ENCODE measurements at places on chromosomes 1 and 21.
A peak's percentile ranks its signal among the peaks of the same experiment; 100 is the strongest.

- no peak for DNase-seq
Observed at GRCh38 chr1:35559317-35559944, 1.8 kb downstream of the NCDN start.

DNA sequence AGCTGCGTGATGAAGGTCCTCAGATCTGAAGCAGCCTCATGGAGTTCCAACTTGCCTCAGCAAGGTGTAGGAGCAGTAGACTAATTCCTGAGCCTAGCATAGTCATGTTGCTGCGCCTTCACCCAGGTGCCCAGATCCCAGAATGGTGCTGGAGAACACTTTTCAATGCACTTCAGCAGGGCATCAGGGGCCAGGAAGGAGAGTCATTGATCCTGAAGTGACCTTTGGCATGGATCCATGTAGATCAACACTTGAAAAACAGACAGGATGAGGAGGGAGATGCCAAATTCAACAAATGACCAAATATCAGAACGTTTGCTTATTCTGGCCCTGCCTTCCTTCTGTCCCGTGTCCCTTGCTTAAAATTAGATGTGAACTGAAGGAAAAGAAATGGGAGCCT, 91.9 kb downstream of the LEPR start:
- DNase-seq = no peak

- no peak for DNase-seq
Observed at GRCh38 chr1:91901231-91901630, 15.3 kb upstream of the TGFBR3 start.

- no peak for DNase-seq
Observed at GRCh38 chr1:22607154-22607553, 29.3 kb upstream of the C1QA start.

DNA sequence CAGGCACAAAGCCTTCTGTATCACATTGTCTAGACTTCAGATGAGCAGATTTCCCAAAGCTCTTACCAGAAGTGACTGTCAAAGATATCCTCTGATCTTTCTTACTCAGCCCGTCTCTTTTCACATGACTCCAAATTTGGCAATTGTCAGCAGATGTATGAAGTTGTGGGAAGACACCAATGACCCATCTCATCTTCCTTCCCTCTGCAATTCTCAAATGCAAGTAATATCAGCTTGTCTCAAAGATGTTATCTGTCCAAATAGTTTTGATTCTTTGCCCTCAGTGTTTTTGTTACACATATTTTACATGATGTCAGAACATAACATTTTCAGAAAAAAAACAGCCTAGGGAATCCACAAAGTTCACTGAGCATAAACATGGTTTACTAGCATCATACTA, 45.1 kb upstream of the RGS2 start:
- DNase-seq = no peak

- DNase-seq = no peak
Observed at GRCh38 chr1:69401879-69402278, 165.8 kb upstream of the LRRC7 start.

- DNase-seq = no peak
Observed at GRCh38 chr1:172184506-172185191, 235.8 kb upstream of the C1orf105 start.

- no peak for DNase-seq
Observed at GRCh38 chr1:58704616-58705021, 4.8 kb upstream of the MYSM1 start.

DNA sequence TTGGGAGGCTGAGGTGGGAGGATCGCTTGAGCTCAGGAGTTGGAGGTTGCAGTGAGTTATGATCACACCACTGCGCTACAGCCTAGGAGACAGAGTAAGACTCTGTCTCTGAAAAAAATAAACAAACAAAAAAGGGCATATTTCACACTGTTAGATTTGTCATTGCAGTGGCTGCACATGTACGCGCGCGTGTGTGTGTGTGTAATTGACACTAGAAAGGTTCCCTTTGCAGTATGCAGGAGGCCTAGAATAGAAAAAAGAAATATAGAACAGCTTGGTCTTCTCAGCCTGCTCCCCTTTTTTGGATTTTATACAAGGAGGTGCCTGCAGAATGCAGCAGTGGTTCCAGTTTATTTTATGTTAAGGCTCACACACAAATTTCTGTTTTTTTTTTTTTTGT, 8.6 kb downstream of the MACO1 start:
- DNase-seq = no peak

GRCh38 chr1:11730429-11730891, 5.5 kb upstream of the AGTRAP start:
- no peak for DNase-seq

GRCh38 chr1:196873385-196873784, 14.5 kb upstream of the CFHR4 start:
- no peak for DNase-seq

GRCh38 chr1:77556045-77556444, 126.4 kb downstream of the ZZZ3 start:
- DNase-seq = no peak

GRCh38 chr1:161763522-161764098, 2.5 kb upstream of the ATF6 start:
- DNase-seq = peak; percentile 33

All from effector CD4-positive, alpha-beta T cell (primary cell).